Stimulated activated CD8-positive, alpha-beta memory T cell treated with anti-CD3 and anti-CD28 coated beads, Interleukin-7, amount 100 ng/mL, for 1 hour (primary cell): ENCODE measurements at places on chromosomes 7 and 10.

- no peak for DNase-seq
Observed at GRCh38 chr10:51501396-51501795, 198.0 kb downstream of the CSTF2T start.

- DNase-seq: no peak
Observed at GRCh38 chr7:77995717-77996116, 197.1 kb downstream of the PHTF2 start.

- DNase-seq: no peak
Observed at GRCh38 chr7:73779517-73779916, 9.4 kb upstream of the CLDN3 start.

DNA sequence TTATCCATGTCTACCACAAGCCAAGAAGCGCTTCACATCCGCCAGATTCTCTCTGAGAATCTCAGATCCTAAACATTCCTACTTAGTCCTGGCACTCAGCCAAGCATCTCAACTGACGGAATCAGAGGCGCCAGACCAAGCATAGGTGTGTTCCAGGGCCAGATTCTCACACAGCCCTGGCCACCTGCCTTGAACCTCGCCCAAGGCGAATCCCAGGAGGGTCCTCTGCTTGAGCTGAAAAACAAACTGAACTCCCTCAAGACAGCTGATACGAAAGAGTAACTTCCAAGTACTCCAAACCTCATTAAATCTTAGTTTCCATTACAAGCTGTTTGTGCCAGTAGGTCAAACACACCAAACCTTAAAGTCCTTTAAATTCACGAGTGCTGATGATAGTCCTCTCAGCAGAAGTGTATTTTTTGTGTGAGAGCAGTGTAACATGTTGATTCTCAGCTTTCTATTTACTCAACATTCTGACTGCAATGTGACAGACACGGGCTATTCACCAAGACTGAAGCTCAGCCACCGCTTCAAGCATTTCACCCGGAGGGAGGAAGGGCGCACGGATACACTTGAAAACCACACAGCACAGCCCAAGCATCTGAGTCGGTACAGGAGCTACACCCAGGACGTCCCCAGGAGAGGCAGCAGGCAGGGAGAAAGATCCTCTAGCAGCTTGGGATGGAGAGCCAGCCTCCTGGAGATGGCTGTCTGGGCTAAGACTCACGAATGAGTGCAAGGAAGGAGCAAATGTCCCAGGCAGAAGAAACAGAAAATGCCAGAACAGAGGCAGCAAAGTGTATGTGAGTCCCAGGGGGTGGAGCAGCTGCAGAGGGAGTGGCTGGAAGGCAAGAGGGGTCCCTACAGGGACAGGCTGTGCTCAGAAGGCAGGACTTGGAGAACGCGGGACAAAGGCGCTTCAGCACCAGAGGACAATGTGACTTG is 6.0 kb downstream of the PARD3 start:
- no peak for DNase-seq

GRCh38 chr10:14416308-14416700 is 85.6 kb upstream of the FRMD4A start:
- DNase-seq: no peak

GRCh38 chr10:27242473-27242950 is 1.9 kb upstream of the ACBD5 start:
- DNase-seq: no peak
